Neural progenitor cell (in vitro differentiated cells): ENCODE measurements at places on chromosomes 1 and 21.
A peak's percentile ranks its signal among the peaks of the same experiment; 100 is the strongest.

DNA sequence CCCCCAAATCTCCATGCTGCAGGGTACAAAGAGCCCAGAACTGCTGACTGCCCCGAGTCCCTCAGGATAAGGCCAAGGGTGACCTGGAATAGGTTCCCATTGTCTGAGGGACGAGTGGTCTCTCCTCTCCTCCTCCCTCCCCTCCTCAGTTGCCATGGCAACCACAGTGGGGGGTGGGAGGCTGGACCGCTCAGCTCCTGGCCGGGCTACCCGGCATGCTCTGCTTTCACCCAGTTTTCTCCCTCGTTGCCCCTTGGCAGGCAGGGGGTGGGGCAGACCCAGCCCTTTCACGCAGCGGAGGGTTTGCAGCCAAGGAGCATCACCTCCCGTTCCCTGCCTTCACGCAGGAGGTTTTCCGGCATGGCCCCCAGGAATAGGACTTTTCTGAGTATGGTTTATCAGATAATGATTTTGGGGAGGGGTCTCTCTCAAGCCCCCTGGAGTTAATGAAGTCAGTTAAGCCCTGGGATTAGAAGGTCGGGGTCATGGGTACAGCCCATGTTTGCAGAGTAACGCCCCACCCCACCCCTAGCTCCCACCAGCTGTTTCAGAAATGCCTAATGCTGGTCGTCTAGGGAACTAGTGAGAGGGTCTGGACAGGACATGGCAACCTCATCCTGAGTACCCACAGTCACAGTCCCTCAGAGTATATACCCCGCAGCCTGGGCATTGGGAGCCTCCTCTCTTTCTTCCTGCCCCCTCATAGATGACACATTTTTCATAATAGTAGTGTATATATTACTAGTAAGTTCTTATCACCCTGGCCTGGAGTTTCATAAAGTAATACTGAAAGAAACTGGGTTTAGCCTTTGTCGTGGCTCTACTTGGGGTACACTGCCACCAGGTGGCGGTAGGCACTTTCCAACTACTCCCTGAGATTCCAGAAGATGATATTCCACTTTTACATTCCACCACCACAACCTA, 20.7 kb downstream of the C1QB start:
- DNase-seq, result peak; percentile 93

GRCh38 chr1:243494741-243495431, 239.0 kb downstream of the SDCCAG8 start:
- no peak for DNase-seq

- no peak for DNase-seq
These were observed 170.1 kb downstream of the DHRS3 start for GRCh38 chr1:12447849-12448312.

- DNase-seq, result no peak
These were observed 159.5 kb upstream of the IRF2BP2 start for GRCh38 chr1:234769284-234769985.

DNA sequence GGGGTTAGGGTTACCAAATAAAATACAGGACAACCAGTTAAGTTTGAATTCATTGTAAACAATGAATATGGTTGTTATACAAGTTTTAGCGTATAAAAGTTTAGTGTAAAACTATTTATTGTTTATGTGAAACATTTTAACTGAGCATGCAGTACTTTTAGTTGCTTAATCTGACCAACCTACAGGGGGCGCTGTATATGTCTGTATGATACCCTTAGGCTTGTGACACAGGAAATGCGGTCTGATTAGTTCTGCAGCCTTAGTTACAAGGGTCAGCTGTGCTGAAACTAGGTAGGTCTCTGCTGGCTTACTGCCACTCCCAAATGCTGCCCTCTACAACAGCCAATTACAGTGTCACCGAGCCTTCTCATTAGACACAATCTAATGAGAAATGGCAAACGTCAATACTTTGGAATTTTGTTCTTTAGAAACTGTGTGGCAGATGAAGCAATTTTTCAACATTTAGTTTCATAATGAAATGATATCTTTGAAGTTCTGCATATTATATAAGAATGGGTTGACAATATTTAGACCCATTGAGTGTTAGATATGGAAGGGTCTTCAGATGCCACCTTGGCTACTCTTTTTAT, 56.2 kb downstream of the NTNG1 start:
- peak; percentile 72 for DNase-seq

DNA sequence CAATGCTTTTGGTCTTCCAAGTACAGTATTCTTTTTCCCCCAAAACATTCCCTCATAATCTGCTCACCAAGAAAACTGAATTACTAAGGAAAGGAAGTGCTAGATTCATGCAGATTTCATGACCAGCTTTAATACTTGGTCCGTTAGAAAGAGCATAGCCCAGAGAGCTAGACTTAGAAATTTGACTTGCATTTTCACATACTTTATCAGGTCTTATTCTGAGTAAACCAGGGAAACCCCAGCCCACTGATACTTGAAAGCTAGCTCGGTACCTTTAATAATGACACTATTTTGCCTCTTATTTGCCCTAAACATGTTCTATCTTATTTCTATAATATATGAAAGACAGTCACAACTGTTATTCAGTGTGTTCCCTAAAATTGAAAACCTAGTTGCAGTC, 204.5 kb downstream of the TTLL7 start:
- DNase-seq, result no peak

GRCh38 chr1:14977338-14977931, 176.1 kb upstream of the TMEM51 start:
- DNase-seq, result no peak

GRCh38 chr1:187390215-187390818, 561.6 kb downstream of the PLA2G4A start:
- DNase-seq, result no peak

DNA sequence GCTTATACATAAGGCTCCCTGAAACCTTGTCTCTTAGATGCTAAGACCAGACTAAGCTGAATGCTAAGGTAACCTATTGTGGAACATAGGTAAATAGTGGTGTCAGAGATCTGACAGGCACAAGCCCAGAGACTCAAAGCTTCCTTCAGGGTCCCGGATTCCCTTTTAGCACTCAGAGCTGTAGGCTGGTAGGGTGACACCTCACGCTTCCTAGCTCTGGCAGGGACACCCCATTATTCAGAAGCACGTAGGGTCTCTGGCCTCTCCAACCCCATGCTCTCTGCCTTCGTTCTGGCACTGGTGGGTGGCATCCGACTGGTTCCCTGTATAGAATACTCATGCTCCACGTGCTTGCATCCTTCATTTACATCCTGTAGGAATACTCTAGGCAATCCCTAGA, 68.4 kb downstream of the CD34 start:
- no peak for DNase-seq
